Amniotic epithelial cell (primary cell): ENCODE measurements at places on chromosomes 13 and 19.

DNA sequence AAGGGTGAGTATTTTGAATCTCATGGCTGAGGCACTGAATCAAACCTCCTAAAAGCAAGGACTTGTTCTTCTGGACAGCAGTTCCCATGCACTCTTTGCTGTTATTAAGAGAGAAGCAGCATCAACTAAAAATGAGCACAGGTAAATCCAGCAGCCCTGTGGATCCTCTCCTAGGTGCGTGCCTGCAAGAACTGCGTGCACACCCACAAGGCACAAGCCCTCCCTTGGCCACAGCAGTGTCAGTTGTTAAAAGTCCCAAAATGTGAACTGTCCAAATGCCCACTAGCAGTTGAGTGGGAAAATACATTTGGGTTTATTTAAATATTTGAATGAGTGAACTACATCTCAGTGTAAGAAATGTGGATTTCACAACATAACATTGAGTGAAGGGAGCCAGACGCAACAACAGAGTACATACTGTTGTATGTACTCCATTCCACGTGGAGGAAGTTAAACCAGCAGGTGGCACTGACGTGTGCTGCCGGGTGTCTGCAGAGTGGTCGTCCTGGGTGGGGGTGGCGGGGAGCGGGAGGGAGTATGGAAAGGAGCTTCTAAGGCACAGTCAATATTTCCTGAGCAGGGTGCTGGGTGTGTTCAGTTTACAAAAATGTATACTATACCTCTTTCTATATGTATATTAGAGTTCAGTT lies 266.4 kb downstream of the NALCN start:
- peak; percentile 83 for DNase-seq

GRCh38 chr13:32622827-32623226 lies 36.6 kb downstream of the PDS5B start:
- DNase-seq = no peak

DNA sequence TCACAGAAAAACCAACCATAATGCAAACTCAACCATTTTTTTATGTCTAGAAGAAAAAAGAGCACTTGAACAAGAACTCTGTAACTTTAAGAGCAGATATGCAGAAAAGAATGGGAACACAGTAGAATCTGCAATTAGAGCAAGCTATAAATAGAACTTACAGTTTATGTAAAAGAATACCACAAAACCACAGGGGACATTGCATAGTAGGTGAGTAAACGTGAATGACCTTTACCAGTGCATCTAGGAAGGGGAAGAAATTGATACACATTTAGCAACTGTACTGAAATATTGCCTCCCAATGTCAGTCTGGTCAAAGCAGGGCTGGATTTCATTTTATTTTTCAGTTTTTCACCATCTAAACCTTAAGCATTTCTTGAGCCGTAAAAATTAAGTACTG lies 242.2 kb upstream of the EDNRB start:
- DNase-seq = peak; percentile 56

GRCh38 chr19:45019187-45019586 lies 17.9 kb downstream of the RELB start:
- no peak for DNase-seq

DNA sequence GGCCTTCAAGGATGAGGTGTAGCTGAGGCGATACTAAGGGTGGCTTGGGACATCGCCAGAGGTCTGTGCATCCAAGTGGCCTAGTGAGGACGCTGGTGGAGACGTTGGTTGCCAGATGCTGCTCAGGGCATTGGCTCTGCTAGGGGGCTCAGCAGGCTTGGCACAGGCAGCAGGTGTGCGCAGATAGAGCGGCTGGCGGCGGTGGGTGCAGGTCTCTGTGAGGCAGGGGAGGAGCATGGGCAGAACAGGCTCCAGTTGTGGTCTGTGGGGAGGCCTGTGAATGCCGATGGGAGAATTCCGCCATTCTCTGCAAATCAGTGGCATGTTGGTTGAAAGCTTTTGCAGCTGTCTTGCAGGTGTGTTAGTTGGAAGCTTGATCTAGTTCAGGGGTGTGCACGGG lies 21.2 kb downstream of the PRAM1 start:
- peak; percentile 36 for DNase-seq

GRCh38 chr13:57569986-57570385 lies 61.6 kb upstream of the PCDH17 start:
- no peak for DNase-seq

GRCh38 chr19:12880551-12881171 lies 588 bp downstream of the DNASE2 start:
- DNase-seq = no peak

DNA sequence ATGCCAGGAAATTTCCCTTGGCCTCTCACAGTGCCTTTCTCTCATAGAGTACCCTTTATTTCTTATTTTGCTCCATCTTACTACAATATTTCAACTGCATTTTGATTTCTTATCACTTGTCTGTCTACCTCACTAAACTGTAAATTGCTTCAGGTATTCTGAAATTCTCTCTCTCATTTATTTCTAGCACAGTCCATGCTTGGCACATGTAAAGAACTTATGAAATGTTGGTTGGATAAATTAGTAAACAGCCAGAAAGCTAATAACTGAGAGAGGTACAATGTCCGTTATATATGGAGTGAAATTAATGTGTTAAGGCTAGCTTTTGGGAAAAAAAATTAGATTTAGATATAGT lies 138.3 kb upstream of the RFC3 start:
- DNase-seq = no peak

GRCh38 chr19:49589502-49589905 lies 1.5 kb upstream of the PRR12 start:
- DNase-seq = no peak

GRCh38 chr13:112486386-112487126 lies 101.4 kb downstream of the TUBGCP3 start:
- peak; percentile 21 for DNase-seq

DNA sequence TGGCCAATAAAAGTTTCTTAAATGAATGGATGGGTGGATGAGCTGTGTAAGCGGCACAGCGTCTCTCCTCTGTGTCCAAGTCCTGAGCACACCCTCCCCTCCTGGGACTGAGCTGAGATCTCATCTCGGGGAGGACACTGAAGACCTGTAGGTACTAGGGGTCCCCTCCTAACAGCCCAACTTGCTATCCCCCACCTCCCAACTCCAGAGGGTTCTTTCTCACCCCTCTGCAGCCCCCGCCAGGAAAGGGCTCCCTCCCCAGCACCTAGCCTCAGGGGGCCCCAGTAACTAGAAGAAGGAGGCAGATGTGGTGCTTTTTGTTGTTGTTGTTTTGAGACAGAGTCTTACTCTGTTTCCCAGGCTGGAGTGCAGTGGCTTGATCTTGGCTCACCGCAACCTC lies 1.1 kb upstream of the NANOS3 start:
- no peak for DNase-seq

DNA sequence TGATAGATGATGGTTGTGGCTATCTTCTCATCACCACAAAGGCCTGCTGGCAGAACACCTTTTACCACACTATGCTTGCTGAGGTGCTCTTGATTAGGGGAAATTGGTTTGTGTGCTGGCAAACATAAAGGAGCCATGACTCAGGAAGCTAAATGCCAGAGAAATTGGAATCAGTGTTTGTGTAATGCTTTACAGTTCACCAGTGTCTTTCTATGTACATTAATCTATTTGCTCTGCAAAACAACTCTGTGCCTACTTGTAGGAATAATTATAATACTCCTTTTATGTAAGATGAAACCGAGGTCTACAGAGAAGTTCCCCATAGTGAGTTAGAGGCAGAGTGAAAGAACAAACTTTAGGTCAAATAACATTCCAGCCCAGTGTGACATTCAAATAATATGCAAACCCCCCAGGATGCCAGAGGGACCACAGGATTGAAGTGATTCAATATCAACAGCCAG lies 390.5 kb upstream of the HTR2A start:
- no peak for DNase-seq

DNA sequence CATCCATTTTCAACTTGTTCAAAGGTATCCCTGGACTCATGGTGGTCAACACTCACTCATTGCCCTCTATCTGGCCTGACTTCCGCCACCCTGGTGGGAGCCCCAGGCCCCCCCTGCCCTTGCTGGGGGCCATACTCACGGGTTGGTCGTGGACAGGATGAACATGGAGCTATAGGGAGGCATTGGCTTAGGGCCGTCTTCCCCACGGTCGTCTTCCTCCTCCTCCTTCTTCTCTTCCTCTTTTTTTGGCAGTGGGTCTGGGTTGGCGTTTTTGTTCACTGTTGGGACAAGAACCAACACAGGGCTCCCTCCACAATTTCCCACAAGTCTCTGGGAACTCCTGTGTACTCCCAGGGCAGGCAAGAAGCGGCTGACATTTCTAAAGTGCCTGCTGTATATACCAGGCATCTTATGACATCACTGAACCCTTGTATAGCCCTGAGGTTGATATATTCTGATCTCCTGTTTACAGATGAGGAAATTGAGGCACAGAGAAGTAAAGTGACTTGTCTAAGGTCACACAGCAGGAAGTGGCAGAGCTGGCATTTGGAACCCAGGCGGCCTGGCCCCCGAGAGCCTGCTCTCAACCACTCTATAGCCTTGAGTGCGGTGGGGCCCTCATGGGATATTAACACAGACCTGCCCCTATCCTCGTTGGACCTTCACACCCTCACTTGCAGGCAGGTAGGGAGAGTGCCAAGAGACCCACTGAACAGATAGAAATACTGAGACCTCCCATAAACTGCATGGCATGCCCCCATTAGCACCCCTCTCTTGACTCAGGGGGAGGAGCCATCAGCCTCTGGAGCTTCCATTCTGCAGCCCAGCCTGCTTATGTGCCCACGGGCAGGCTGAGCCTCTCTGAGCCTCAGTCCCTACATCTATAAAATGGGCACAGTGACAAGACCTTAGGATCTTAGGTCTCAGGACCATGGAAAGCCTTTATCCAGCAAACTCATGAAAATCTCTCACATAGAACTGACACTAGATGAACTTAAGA lies 135.0 kb downstream of the IER2 start:
- no peak for DNase-seq

- DNase-seq = no peak
These were observed 8.1 kb downstream of the C19orf44 start for GRCh38 chr19:16504271-16504670.

DNA sequence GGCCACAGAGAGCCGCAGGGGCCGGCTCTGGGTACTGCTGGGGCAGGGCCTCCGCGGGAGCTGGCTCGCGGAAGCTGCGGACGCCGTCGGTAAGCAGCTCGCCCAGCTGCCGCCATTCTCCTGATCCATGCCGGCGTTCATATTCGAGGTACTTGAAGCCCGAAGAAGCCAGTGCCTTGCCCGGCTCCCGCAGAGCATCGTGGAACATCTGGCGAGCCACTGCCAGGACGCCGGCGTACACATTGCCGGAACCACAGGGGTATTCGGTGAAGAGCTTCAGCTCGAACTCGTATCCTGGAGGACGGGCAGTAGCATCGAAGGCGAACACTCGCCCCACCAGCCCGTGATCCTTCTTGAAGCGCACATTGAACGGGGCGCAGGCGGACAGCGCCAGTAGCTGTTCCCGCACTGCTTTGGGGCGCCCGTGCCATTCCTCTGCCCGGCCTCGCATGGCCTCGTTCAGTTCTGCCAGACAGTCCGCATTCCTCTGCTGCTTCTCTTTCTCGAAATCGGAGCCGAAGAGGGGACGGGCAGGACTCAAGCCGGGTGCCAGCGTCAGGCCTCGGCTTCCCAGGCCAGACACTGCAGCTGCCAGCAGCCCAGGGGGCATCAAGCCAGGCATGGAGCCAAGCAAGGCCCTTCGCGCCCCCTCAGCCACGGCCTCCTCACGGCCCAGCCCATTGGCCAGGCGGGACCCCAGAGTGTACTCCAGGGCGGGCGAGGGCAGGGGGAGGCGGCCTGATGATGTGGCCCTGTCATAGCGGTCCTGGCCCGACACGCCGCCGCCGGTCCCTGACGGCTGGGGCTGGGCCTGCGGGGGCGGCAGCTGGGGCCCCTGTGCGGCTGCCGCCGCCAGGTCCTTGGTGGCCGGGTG lies 1.0 kb downstream of the IRF2BP1 start:
- no peak for DNase-seq

DNA sequence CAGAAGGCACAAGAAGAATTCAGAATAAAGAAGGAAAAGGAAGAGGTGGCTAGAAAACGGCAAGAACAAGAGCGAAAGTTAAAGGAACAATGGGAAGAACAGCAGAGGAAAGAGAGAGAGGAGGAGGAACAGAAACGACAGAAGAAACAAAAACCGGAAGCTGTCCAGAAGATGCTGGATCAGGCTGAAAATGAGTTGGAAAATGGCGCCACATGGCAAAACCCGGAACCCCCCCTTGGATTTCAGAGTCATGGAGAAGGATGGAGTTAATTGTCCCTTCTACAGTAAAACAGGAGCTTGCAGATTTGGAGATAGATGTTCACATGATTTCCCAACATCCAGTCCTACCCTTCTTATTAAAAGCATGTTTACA lies 6.7 kb downstream of the CD209 start:
- DNase-seq = no peak

- DNase-seq = no peak
These were observed 38.4 kb downstream of the GNG7 start for GRCh38 chr19:2663920-2664571.

GRCh38 chr13:44802491-44802890 lies 186.8 kb downstream of the NUFIP1 start:
- no peak for DNase-seq

GRCh38 chr13:104593251-104593576 lies 1527.0 kb upstream of the SLC10A2 start:
- DNase-seq = peak; percentile 32

DNA sequence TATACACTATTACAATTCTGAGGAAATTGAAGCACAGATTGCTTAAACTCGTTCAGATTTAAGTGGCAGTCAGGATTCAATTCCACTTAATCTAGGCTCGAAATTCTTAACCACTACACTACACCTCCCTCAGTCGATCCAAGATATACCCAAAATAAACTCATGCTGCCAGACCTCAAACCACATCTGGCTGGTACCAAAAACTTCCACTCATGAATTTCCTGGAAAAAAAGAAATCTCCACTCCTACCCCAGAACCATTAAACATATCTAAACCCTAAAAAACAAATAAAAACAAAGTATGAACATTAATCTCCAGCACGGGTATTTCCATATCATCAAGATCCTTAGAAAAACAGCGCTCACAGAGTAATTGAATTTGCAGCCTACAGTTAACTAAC lies 1.1 kb downstream of the ZFP30 start:
- DNase-seq = no peak

DNA sequence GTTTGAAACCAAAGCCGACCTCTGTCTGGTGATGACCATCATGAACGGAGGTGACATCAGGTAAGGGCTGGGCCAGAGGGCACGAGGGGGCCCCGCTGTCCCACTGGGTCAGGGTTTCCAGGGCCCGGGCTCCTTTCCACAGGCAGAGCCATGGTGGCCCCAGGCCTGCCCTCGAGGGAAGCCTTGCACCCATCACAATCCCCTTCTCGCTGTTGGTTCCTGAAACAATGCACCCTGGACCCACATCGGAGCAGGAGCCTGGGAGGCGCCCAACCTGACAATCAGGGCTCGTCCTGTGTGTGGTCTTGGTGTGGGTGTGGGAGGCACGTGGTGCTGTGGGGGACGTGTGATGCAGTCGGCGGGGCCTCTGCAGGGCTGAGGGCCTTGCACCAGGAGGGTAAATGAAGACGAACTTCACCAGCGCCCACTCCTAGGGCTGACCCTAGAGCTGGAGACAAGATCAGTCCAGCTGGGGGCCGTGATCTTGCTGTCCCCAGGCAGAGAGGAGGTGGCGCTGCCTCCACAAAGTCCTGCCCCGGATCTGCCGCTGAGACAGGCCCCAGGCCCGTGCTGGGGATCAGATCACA lies 2.8 kb downstream of the GRK1 start:
- DNase-seq = no peak
